ENCODE measurements at places on chromosomes 11 and 22. TPM values are rescaled to one million over a fixed set of nuclear protein-coding genes. Genes with fewer than 3 reads are reported as not detected.

The MUC5B gene
- total RNA-seq = 1.2 TPM

The ZNF215 gene
- 2.4 TPM for total RNA-seq

The TTLL1 gene
- 5.1 TPM for total RNA-seq

The ACAT1 gene
- 68.4 TPM for total RNA-seq

GRCh38 chr11:114396916-114397315 is 3.4 kb downstream of the C11orf71 start:
- H3K36me3 ChIP-seq = no peaks in the 10 kb centered on the region
- H3K27me3 ChIP-seq = no peaks in the 10 kb centered on the region
- DNase-seq = no peak
- H3K4me1 ChIP-seq = peaks cover 30% of the 10 kb centered on the region

- no peak within 1 kb of the TSS for H3K4me3 ChIP-seq
- H3K4me1 ChIP-seq = no peaks in the 10 kb centered on the region
- no peak within 1 kb of the TSS for H3K27ac ChIP-seq
These were observed at the start of gene SLC22A6 for GRCh38 chr11:62984451-62984991. TSS of gene SLC22A6 (minus strand) at chr11:62984967. CDS start at chr11:62984690, 277 bp downstream.

DNA sequence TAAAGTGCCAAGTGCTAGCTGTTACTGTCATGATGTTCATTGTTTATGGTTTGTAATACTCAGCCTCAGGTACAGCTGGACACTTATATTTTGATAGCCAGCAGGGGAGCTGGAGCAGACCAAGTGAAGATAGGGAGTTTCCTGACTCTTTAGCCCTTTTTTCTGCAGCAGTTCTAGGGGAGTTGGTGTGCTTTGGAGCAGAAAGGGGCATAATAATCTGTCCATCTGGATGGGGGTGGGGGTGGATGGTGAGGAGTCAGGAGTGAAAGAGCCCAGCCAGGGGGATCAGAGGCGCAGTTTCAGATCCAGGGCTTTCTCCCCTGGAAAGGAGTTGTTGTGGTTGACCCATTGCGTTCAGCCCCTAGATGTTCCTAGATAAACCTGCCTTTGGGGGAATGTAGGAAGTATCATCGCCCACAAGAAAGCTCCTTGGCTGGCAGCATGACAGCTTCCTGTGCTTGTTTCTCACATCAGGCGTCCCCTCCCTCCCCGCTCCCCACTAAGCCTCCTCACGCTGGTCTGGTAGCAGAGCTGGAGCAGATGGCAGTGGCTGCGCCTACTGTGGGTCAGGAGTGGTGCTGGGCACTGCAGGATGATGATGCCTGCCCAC is 41.9 kb downstream of the MED15 start:
- peaks cover 27% of the 10 kb centered on the region for H3K36me3 ChIP-seq
- no peaks in the 10 kb centered on the region for H3K27me3 ChIP-seq
- no peak for DNase-seq
- H3K4me3 ChIP-seq = no peak overlapping the region
- H3K27ac ChIP-seq = peak overlapping the region; percentile 86
- peaks cover 53% of the 10 kb centered on the region for H3K4me1 ChIP-seq

DNA sequence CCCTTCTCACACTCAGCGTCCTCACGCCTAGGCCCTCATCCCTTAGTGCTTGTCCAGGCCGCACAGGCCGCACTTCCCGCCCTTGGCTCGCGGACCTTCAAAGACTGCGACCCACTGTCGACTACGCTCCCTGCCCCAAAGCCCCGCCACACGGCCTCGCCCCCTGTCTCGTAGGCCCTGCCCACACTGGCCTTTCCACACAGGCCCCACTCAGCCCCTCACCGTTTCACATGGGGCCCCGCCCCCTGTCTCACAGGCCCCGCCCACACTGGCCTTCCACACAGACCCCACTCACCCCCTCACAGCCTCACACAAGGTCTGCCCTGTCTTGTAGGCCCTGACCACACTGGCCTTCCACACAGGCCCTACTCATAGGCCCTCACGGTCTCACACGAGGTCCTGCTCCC is 11.0 kb downstream of the NRXN2 start:
- no peak overlapping the region for H3K4me3 ChIP-seq
- H3K36me3 ChIP-seq = no peaks in the 10 kb centered on the region
- H3K27me3 ChIP-seq = peaks cover 87% of the 10 kb centered on the region
- H3K4me1 ChIP-seq = no peaks in the 10 kb centered on the region
- H3K27ac ChIP-seq = no peak overlapping the region
- DNase-seq = peak; percentile 57

GRCh38 chr11:6297831-6298230 is 22.5 kb downstream of the CAVIN3 start:
- H3K4me3 ChIP-seq = no peak overlapping the region
- no peak for DNase-seq
- H3K4me1 ChIP-seq = no peaks in the 10 kb centered on the region
- H3K27ac ChIP-seq = no peak overlapping the region
- H3K36me3 ChIP-seq = no peaks in the 10 kb centered on the region

DNA sequence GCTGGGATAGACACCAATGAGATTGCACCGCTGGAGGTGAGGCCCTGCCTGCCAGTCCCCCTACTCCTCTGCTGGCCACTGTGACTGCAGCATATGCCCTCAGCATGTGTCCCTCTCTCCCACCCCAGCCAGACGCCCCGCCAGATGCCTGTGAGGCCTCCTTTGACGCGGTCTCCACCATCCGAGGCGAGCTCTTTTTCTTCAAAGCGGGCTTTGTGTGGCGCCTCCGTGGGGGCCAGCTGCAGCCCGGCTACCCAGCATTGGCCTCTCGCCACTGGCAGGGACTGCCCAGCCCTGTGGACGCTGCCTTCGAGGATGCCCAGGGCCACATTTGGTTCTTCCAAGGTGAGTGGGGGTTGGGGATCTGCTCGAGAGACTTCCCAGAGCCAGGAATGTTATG is 5.7 kb upstream of the SMARCB1 start:
- H3K36me3 ChIP-seq = no peaks in the 10 kb centered on the region
- no peak for DNase-seq
- no peak overlapping the region for H3K4me3 ChIP-seq
- H3K4me1 ChIP-seq = peaks cover 1% of the 10 kb centered on the region
- H3K27me3 ChIP-seq = no peaks in the 10 kb centered on the region
- no peak overlapping the region for H3K27ac ChIP-seq

- no peaks in the 10 kb centered on the region for H3K36me3 ChIP-seq
- peaks cover 19% of the 10 kb centered on the region for H3K4me1 ChIP-seq
- H3K4me3 ChIP-seq = peak overlapping the region; percentile 58
These were observed 32.6 kb downstream of the PDE2A start for GRCh38 chr11:72641522-72642042.

GRCh38 chr11:133337193-133337592 is 195.1 kb downstream of the OPCML start:
- no peak for DNase-seq
- H3K27ac ChIP-seq = no peak overlapping the region
- H3K4me1 ChIP-seq = no peaks in the 10 kb centered on the region
- H3K4me3 ChIP-seq = no peak overlapping the region

GRCh38 chr11:12889243-12889642 is 119.9 kb upstream of the RASSF10 start:
- DNase-seq = peak; percentile 67
- H3K27ac ChIP-seq = peak overlapping the region; percentile 15
- H3K27me3 ChIP-seq = no peaks in the 10 kb centered on the region
- H3K36me3 ChIP-seq = no peaks in the 10 kb centered on the region
- H3K4me3 ChIP-seq = no peak overlapping the region

All from upper lobe of right lung (tissue), 1 donor.